Right atrium auricular region (tissue), 2 donors: ENCODE measurements at places on chromosomes 6 and 20.

DNA sequence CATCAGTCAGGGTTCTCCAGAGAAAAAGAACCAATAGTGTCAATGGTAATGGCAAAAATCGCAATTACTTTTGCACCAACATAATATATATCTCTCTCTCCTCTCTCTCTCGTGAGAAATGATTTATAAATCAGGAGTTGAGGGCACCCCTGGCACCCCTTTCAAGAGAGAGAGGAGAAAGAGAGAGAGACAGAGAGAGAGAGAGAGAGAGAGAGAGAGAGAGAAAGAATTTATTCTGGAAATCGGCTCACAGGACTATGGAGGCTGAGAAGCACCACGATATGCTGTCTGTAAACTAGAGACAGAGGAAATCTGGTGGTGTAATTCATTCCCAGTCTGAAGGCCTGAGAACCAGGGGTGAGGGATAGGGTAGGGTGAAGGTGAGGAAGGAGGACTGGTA lies 201.9 kb upstream of the MAP3K7 start:
- DNase-seq: no peak

DNA sequence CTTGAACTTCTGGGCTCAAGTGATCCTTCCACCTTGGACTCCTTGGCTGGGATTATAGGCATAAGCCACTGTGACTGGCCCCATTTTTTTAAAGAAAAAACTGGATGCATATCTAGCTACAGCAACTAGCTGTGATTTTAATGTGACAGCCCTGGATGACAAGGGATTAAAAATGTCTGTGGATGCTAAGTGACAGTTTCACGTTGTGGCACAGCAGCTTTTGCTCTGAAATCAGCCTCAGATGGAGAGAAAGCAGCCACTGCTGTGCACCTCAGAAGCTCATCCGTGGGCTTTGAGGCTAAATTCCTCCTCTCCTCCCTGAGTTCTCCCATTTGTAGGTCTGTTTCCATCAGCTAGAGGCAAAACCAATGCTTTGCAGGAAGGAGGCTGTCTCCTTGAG lies 195.3 kb downstream of the SLC35F1 start:
- no peak for DNase-seq

GRCh38 chr6:105867821-105868220 lies 218.3 kb upstream of the PRDM1 start:
- DNase-seq: no peak

DNA sequence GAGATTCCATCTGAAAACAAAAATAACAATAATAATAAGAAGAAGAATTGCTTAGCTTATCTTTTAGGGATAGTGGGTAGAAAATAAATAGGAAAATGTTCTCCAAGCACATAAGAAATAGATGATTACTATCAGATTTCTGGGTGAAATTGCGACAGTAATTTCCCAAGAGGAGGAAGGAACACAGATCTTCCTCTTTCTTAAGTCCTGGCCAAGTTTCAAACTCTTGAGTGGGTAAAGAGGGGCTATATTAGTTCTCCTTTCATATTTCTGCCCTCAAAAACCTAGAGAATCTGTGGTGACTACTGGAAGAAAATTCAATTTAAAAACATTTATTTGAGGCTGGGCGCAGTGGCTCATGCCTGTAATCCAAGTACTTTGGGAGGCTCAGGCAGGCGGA lies 63.7 kb downstream of the PHACTR2 start:
- no peak for DNase-seq

- no peak for DNase-seq
These were observed 54.3 kb downstream of the ANKRD60 start for GRCh38 chr20:58173930-58174707.

DNA sequence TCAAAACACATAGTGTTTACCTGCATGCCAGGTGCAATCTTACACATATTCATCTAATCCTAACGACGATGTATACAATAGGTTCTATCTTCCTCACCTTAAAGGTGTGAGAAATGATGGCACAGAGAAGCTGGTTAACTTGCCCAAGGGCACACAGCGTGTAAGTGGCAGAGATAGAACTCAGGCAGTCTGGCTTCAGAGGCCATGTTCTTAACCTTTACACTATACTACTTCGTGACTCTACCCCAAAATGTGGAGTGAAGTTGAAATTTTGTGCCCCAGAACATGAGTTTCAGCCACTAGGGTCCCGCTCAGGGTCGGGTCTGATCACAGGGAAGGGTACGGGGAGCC lies 584 bp downstream of the VPS52 start:
- DNase-seq: no peak

GRCh38 chr20:53611449-53611894 lies 17.8 kb upstream of the ZNF217 start:
- DNase-seq: peak; percentile 72

DNA sequence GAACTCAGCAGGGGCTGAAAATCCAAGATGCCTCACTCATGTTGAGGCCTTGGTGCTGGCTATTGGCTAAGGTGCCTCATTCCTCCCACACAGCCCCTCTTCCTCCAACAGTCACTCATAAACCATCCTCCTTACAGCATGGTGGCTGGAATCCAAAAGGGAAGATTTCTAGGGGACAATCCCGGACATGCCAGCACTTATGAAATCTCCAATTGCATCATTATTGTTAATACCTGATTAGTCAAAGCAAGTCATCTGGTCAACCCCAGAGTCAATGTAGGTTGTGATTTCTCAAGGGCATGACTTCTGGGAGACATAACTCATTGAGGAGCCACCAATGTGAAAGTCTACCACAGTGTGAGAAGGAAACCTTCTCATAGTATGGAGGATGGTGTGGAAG lies 506.6 kb upstream of the NOX3 start:
- no peak for DNase-seq

DNA sequence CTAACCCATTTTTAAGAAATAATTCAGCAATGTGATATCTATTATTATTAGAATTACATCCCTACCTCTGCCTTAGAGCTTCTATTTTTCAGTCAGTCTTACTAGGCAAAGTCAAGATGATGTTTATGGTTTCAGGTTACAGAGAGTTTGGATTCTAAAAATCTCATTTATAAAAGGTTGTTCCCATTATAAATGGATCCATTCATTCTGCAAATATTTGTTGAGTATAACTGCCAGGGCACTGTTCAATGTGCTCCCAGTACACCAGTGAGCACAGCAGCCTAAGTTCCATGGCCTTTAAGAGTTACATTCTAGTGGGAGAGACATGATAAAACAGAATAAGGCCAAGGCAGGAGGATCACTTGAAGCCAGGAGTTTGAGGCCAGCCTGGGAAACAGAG lies 75.9 kb upstream of the EYA4 start:
- DNase-seq: no peak

DNA sequence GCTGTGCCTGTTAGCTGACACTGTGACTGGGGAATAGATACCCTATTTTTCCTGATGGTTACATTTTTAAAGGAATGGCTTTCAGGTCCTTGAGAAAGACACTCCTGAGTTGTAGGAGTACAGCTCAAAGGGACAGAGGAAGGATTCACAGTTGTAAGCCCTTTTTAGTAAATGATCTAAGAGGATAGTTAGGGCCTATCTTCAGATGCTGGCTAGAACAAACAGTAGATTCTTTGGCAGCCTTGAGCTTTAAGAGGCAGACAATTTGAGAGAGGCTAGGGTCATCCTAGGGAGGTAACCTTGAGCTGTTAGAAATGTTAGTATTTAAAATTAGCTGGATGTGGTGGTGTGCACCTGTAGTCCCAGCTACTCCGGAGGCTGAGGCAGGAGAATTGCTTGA lies 111.5 kb downstream of the ZFAND3 start:
- no peak for DNase-seq

GRCh38 chr6:112288475-112288874 lies 34.1 kb upstream of the LAMA4 start:
- no peak for DNase-seq

DNA sequence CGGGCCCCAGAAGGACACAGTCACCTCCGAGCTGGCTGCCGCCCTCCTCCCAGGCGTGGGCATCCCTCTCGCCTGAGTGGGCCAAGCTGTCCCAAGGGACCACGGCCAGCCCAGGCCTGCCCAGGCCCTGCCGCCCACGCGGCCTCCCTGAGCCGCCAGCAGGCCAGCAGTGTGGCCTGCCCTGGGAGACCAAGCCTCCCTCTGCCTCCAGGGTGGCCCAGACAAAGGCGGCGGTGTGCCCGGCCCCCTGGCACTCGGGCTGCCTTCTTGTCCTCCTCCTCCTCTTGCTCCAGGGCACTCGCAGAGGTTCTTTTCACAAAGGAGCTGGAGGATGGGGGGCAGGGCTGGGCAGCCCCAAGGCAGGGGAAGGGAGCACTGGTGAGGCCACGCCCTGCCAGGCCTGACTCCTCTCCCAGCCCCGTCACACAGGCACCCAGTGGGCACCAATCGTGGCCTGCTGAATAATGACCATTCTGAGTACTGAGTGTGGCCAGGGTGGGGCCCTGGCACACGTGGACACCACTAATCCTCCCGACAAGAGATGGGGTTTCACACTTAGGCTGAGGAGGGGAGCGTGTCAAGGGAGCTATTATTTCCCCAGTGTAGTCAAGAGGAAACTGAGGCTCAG lies 25.3 kb downstream of the NOL4L start:
- DNase-seq: no peak

- no peak for DNase-seq
These were observed 137.5 kb downstream of the FOXA2 start for GRCh38 chr20:22446613-22447446.

DNA sequence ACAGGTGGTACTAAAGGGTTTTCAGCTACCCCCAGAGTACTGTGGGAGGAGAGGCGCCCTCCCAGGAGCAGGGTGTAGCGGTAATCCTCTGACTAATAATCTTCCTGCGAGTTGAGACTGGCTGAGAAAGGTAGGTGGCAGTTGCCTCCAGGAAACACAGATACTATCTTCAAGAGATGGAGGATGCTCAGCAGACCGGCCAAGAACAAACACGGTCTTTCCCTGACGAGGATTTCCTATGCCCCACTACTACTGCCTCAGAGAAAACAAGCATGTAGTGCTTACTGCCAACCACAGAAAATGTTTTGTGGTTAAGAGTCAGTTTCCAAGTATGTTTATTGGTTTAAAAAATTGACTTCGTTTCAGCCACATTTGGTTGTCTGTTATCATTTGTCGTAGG lies 26.8 kb downstream of the C6orf89 start:
- no peak for DNase-seq

DNA sequence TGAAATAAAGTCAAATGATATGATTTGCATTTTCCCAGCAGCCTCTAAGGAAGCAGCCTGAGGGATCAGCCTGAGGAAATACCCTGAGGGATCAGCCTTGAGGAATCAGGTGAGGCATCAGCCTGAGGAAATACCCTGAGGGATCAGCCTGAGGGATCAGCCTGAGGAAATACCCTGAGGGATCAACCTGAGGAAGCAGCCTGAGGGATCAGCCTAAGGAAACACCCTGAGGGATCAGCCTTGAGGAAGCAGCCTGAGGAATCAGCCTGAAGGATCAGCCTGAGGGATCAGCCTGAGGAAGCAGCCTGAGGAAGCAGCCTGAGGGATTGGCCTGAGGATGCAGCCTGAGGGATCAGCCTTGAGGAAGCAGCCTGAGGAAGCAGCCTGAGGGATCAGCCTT lies 669.7 kb upstream of the AGPAT4 start:
- DNase-seq: no peak
